ENCODE measurements at places on chromosomes 2 and 18.

DNA sequence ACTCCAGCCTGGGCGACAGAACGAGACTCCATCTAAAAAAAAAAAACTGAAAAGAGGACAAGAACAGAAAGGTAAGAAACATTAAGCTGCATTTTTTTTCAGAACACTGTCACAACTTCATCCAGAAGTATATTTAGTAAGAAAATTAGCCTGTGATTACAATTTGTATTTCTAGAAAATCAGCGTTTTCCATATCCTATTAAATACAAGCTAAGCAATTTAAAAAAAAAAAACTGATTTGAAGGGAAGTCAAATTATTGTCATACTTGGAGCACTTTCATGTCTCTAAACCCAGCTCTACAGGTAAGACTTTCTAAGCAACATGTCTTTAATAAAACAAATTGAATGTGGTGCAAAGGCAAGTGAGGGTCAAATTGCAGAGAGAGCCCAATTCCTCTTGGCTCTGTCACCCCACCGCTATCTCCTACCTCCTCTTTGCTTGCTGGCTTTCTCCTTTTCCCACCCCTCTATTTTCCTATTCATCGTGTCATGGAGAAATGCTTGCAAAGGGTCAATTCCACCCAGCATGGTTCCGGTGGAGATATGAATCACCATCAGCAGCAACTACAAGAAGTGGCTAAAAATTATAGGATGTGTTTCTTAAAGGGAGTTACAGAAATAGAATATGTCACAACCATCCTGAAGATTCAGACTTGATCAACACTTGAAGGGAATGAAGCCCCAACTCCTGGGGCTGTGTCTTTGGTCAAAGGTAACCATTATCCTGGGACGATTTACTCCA, 68.4 kb upstream of the BCL11A start:
- DNase-seq = no peak

- DNase-seq = no peak
Measured at GRCh38 chr2:69375494-69376353, 11.3 kb downstream of the GFPT1 start.

DNA sequence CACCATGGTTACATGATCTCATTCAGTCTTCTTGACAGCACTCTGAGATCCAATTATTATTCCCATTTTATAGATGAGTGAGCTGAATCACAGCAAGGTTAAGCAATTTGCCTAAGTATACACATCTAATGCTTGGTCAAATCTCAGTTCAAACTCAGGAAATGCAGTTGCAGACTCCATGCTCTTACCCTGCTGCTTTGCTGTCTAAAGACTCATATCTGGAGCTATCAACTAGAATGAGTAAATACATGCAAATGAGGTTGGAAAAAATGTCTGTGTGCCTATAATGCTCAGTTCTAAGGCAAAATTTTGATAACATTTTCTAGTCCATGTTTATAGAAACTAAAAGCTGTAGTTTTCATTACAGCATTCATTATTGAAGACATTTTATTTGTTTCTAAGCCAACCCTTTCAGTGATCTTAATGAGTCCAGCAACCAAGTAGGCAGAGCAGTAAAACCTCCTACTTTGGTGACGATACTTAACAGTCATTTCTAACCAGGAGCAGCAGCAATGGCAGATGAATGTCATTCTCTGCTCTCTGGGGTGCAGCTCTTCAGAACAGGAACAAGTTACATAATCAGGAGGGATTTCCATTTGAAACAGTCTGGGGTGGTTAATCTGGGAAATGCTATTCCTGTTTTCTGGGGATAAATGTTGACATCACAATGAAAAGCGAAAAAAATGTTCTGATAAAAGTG, 396.8 kb upstream of the UBE2E3 start:
- DNase-seq = no peak

DNA sequence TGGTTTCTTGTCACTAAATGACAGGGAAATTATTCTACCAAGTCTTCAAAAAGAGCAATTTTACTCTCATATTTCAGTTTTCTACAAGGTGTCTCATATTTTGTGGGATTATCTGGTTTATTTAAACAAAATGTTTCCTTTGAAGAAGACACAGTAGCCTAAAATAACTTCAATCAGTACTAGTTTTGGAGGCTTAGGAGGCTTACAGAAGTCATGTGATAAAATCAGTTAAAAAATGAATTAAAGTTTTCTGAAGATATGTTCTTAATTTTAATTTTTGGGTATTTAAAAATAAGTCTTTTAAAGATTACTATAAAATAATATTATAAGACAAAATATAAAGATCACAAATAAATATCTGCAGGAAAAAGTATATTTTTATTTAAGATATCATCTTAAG, 95.9 kb downstream of the XIRP2 start:
- DNase-seq = no peak
